ENCODE measurements at places on chromosomes 16 and 17.

GRCh38 chr17:3678821-3679530, 10.4 kb downstream of the EMC6 start:
- no peak for DNase-seq

DNA sequence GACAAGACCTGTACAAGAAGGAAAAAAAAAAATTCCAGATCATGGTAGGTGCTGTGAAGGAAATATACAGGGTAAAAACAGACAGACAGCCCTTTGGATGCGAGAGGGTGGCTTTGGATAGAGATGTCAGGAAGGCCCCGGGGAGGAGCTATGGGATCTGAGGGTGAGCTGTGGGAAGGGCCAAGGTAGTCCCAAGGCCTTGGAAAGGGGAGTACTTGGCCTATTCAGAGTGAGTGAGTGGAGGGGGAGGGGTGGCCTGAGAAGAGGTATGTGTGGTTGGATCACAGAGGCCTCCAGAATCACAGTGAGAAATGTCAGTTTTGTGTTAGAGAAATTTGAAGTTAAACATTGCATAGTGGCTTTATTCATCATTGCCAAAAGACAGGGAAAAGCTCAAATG, 31.2 kb upstream of the AKTIP start:
- DNase-seq = no peak

- no peak for DNase-seq
Observed at GRCh38 chr17:28907709-28908475, 5.0 kb upstream of the DHRS13 start.

- DNase-seq = no peak
Observed at GRCh38 chr16:50547340-50548124, 664 bp upstream of the NKD1 start.

DNA sequence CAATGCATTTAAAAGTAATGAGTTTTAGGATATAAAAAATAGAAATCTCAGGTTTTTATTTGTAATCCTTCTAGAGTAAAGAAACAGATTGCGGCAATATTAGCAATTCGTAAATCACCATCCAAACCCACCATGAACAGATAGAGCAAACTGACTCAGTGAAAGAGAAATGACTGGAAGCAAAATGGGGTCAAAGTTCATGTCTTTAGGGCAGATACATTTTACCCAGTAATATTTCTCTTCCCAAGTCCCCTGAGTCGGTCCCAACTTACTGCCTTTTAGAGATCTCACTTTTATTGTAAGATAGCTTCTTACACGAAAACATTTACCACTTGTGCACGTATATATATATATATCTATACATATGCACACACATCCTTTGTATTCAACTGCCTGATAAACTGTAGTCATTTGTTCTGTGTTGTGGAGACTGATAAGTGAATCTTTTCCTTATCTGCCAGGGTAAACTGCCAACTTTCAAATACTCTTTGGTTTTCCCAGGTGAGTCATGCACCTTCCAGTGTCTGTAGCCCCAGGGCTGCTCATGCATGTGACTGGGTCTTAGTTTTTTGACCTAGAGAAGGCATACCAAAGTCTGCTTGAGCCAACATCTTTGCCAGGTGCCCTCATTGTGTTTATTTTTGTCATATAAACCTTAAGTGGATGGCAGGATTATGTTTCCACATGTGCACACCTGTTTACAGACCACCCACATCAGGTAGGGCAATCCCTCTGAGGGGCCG, 7.8 kb upstream of the IRF8 start:
- DNase-seq = no peak

Data from AG04449 (cell line).